NCI-H774 (cell line): ENCODE measurements at places on chromosomes 12 and 14.

GRCh38 chr14:74571901-74572725 is 39.9 kb downstream of the LTBP2 start:
- DNase-seq: no peak

DNA sequence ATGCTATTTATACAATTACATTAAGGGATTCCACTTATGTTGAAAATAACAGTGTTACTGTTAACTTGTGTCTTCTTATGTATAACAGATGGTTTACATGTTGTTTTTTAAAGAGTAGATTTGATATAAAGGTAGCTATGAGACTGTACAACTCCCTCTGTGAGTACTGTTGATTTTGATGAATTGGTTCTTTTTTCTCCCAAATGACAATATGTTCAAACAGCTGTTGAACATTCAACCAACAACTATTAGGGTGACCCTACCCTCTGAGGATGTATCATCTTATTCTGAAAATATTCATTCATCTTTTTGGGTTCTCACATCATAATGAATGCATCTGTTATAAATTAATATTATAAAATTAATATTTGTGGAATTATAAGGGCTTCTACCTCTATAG is 456.9 kb upstream of the MGAT4C start:
- DNase-seq: no peak

- DNase-seq: no peak
Measured at GRCh38 chr12:98409548-98409947, 105.8 kb upstream of the TMPO start.

- no peak for DNase-seq
Measured at GRCh38 chr12:92951006-92951405, 21.9 kb upstream of the EEA1 start.

GRCh38 chr12:97358361-97358760 is 104.2 kb upstream of the RMST start:
- DNase-seq: no peak

- DNase-seq: no peak
Measured at GRCh38 chr12:12724421-12725085, 7.4 kb downstream of the CDKN1B start.

DNA sequence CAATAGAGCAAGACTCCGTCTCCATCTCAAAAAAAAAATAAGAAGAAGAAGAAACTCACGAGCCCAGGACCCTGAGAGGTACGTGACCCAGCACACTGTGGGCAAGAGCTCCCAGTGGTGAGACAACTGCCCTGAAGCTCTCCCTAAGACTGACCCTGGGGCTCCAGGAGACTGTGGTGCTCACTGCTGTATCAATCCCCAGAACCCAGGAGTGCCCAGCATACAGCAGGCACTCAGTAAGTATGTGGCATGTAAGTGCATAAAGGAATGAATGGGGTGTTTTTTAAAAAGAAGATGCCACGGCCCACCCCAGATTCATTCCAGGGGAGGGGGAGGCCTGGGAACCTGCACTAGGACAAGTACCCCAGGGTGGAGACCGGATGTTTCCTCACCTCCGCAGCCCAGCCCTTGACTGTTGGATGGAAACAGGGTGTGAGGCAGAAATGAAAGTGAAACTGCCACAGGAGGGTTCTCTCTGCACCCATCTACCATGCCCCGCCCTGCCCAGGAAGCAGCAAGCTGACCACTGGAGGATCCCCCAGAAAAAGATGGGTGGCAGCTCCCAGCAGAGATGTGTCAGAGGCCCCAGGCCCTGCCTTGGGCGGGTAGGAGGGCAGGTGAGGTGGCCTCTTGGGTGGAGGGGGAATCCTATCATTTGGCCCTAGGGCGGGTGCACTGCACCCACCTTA is 12.2 kb downstream of the ITPK1 start:
- peak; percentile 65 for DNase-seq

DNA sequence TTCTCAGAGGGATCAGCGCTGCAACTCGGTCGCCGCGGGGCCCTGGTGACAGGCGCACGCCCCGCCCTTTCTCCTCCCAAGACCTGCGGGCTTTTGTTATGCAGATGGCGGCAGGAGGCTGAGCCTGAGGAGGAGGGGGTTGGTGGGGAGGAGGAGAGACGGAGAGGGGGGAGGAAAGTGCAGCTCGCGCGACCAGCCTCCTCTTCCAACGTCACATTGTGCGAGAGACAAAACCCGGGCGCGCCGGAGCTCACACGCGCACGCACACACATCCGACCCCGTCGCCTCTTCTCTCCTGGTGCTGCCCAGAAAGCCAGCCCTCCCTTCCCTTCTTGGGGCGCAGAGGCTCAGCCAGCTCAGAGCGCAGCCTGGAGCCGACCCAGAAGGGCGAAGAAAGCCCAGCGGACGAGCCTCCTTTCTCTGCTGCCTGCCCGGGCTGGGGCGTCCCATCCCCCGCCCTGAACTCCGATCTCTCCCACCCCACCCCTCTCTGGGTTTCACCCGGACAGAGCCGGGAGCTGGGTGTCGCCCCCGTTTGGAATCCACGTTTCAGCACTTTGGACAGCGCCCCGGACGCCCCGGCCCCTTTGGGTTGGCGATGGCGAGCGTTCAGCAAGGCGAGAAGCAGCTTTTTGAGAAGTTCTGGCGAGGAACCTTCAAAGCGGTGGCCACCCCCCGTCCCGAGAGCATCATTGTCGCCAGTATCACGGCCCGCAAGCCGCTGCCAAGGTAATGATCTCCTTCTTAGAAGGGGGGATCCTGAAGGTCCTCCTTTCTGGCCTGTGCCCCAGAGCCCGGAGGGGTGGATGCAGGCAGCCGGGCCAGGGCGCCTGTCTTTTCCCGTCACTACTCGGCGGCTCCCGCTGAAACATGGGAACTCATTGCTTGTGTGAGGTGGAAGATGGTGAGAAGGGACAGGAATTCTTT is at the start of gene SRRM4:
TSS of gene SRRM4 (plus strand) at position 257 of the 927 bp plus-strand sequence. CDS start at position 599, 342 bp downstream.
- DNase-seq: peak; percentile 94

DNA sequence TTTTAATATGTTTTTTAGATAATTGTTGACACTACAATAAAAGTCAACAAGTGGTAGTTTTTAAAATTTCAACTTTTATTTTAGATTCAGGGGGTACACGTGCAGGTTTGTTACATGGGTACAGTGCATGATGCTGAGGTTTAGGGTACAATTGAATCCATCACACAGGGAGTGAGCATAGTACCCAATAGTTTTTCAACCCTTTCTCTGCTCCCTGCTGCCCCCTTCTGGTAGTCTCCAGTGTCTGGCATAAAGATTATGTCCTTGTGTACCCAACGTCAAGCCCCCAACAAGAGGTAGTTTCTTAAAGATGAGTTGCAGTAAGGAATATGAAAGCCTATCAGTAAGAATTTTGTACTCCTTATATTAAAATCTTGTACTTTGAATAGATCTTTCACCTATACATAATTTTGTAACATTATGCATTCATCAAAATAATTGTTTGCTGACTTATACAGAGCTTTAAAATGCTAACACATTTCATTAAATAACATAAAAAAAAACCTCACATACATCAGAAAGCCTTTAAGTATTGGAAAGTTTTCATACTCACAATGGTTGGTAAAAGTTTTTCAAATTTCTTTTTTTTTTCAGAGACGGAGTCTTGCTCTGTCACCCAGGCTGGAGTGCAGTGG is 5.4 kb upstream of the RALGAPA1 start:
- peak; percentile 28 for DNase-seq

GRCh38 chr14:90616881-90617280 is 199.3 kb downstream of the TTC7B start:
- no peak for DNase-seq

- no peak for DNase-seq
Measured at GRCh38 chr12:132186857-132187620, 42.8 kb downstream of the NOC4L start.
